ENCODE measurements at places on chromosomes 1 and 21. TPM values are rescaled to one million over a fixed set of nuclear protein-coding genes. Genes with fewer than 3 reads are reported as not detected.

GRCh38 chr1:33149453-33150190 is 32.2 kb downstream of the TRIM62 start:
- DNase-seq, result no peak

Gene MYBPH
- not detected for total RNA-seq

Gene DMBX1
- not detected for total RNA-seq

- no peak for DNase-seq
Measured at GRCh38 chr1:192892934-192893333, 84.1 kb downstream of the RGS2 start.

Gene RAB3B
- 0.12 TPM for total RNA-seq

DNA sequence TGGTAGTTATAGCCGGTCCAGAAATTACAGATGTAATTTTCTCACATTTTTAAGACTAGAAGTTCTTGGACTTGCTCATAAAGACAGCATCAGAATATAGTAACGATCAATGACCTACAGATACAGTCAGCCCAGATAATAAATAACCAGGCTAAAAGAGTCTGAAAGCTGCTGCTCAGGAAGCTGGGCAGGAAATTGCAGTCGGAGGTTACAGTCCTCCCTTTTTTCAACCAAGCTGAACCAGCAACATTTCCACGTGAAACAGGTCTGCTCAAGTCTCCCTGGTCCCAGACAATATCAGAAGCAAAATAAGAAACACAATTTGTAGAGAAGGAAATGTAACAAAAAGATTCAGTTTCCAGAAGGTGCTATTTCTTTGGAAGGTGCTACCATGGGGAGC is 457.4 kb downstream of the SIPA1L2 start:
- DNase-seq, result no peak

- DNase-seq, result no peak
Measured at GRCh38 chr1:27099135-27099586, 55.8 kb downstream of the SLC9A1 start.

DNA sequence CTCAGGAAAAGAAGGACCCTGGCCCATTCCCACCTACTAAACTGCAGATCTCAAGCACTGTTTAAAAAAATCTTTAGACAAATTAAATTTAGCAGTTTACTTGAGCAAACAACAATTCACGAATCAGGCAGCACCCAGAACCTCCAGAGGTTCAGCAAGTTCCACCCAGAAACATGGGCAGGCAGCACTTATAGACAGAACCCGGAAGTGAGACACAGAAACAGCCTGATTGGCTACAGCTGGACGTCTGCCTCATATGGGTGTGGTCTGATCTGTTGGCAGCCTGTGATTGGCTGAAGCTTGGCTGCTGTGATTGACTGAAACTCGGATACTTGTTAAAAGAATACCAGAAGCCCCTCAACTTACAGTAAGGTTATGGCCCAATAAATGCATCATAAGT is 34.7 kb upstream of the COL6A2 start:
- DNase-seq, result no peak

DNA sequence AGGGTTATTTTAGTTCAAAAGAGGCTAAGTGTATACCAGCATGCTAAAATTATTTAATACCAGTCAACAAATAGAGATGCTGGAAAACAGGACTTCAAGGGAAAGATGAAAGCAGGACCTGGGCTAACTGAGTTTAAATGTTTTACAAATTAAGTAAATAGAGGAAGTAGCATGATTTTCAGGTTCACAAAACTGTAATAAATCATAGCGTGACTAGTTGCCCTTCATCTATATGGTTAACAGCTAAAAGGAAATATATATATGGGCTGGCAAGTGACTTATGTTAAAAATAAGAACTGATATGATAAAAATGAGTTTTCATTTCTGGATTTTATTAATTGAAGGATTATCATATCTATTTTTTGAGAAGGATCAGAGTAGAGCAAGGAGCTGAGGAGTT is 25.6 kb downstream of the DPYD start:
- DNase-seq, result no peak

DNA sequence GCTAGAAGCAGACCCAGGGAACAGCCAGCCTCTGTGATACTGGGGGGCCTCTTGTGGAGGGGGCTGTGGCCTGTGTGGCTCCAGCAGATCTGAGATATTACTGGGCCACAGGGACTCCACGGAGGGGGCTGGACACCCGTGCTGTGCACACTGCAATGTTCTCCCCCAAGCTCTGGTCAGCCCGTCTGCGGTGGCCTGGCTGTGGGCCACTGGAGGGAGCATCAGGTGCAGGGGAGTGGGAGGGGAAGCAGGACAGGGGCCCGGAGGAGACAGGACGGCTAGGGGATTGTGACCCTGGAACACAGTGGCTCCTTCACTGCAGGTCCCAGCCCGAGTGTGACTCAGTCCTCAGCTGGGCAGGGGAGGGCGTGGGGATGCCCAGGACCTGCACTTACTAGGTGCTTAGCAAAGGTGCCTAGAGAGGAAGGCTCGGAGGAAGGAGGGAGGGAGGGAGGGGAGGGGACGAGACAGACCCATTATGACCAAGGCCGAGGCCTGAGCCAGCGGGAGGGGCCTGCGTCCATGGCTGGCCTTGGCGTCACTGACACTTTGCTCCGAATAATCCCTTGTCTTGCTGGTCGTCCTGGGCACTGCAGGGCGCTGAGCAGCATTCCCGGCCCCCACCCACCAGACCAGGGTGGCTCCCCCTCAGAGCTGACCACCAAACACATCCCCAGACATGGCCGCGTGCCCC is 44.2 kb downstream of the PRDM16 start:
- DNase-seq, result no peak

Gene ENAH
- 2.0 TPM for total RNA-seq

DNA sequence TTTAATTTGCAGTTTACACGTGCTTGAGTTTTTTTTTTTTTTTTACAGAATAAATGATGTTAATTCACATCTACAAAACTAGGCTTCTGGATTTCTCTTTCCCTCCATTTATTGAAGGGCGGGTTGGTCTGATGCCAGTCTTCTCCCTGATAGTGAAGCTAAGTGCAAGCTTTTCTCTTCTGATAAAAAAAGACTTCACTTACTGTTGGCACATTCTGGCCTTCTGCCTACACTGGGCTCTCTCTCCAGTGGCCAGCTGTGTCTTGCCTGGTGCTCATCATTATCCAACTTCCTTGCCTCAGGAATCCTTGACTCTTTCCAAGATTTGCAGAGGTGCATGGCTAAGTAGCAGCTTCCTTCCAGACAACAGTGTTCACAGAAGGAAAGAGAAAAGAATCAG is 7.6 kb upstream of the RAP1A start:
- no peak for DNase-seq

DNA sequence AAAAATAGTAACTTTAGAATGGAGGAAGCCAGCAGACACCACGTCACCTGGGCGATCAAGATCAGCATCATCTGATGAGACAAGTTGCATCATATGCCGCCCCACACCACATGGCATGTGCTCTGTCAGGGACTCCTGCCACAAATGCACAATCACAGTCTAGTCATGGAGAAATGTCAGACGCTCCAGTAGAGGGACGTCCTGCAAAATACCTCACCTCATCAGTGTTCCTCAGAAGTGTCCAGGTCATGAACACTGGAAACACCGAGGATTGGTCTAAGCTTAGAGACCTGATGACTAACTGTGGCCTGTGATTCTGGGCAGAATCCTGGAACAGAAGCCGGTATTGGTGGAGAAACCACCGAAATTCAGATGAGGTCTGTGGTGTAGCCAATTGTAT is 14.3 kb downstream of the ADARB1 start:
- no peak for DNase-seq

- no peak for DNase-seq
Measured at GRCh38 chr1:212485913-212486618, 53.3 kb downstream of the NENF start.

- DNase-seq, result no peak
Measured at GRCh38 chr1:82979593-82980236, 1019.2 kb downstream of the TTLL7 start.

DNA sequence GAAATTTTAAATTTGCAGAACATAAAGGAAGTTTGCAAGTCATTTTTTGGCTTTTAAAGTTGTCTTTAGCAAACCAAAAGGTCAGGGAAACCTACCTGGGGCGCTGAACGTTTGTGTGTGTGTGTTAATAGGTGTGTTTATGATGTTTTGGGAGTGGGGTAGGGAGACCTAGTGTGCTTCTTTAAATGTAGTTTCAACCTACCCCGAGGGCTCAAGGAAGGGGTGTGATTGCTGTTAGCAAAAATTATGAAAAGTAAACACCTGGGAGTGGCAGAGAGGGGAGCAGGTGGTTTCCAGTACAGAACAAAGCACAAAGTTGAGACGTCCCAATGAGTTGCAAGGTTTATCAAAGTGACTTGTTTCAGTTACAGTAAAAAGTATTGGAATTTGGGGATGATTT is 58.7 kb upstream of the WDR26 start:
- DNase-seq, result no peak

GRCh38 chr1:236920286-236920894 is 83.9 kb downstream of the MT1HL1 start:
- no peak for DNase-seq

- no peak for DNase-seq
Measured at GRCh38 chr1:44220001-44220751, 6.9 kb downstream of the DMAP1 start.

Gene GBP4
- 23.2 TPM for total RNA-seq

Gene CFAP410
- 14.8 TPM for total RNA-seq

Gene NDUFS2
- 126 TPM for total RNA-seq

DNA sequence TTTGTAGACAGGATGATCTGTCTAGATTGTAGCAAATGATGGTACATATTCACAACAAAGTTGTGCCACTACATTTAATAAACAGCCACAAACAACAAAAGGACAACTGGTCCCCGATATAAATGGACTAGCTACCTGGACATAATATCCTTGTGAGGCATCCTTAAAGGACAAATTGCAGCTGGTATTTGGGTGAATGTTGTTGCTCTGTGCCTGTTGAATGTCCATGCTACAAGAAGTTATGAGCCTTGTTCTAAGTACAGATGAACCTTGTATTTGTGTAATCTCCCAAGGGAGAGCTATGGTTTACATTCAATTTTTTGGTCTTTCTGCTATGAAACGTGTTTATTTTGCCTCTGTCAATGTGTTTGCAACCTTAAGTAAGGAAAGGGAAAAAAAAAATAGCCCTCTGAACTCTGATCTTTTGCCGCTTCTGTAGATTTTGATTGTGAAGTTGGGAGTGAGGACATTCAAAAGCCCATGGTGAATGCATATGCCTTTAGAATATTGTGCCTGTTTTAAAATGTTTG is 26.5 kb downstream of the SFT2D2 start:
- DNase-seq, result no peak

- no peak for DNase-seq
Measured at GRCh38 chr1:211816586-211816985, 14.0 kb downstream of the LPGAT1 start.

DNA sequence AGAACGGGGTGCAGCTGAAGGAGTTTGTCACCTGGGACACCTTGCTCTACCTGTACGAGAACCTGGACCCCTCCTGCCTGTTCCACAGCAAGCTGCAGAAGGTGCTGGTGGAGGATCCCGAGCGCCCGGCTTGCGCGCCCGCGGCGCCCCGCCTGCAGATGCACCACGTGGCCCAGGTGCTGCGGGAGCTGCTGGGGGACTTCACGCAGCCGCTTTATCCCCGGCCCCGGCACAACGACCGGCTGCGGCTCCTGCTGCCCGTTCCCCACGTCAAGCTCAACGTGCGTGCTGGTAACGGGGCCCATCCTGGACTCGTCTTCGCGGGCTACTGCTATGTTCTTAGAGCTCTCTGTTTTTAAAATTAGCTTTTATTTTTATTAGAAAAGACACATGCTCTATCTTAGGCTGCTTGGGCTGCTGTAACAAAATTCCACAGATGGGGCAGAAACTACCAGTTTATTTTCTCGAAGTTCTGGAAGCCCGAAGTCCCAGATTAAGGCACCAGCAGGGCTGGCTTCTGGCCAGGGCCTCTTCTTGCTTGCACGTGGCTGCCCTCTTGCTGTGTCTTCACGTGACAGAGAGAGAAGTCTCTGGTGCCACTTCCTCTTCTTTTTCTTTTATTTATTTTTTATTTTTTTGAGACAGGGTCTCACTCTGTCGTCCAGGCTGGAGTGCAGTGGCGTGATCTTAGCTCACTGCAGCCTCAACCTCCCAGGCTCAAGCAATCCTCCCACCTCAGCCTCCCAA is 38.1 kb downstream of the TRPM2 start:
- no peak for DNase-seq

GRCh38 chr21:35428001-35428320 is 378.9 kb upstream of the RUNX1 start:
- DNase-seq, result no peak

Gene PDZK1IP1
- not detected for total RNA-seq

Gene CLIC6
- 0.10 TPM for total RNA-seq

GRCh38 chr21:28979092-28979491 is 13.6 kb downstream of the LTN1 start:
- DNase-seq, result no peak

- no peak for DNase-seq
Measured at GRCh38 chr21:40668555-40669275, 178.2 kb downstream of the DSCAM start.

Gene BRDT
- total RNA-seq, result not detected

Gene TOR1AIP2
- 28.9 TPM for total RNA-seq

- DNase-seq, result no peak
Measured at GRCh38 chr1:208521534-208521933, 277.4 kb upstream of the PLXNA2 start.

- no peak for DNase-seq
Measured at GRCh38 chr1:248013229-248013710, at the start of gene OR2L5. Gene OR2L5, plus strand, starts transcription at chr1:248013660. Its CDS starts 8,288 bp downstream, at chr1:248021948.

- DNase-seq, result no peak
Measured at GRCh38 chr1:47161298-47162040, 24.2 kb downstream of the CYP4A22 start.

DNA sequence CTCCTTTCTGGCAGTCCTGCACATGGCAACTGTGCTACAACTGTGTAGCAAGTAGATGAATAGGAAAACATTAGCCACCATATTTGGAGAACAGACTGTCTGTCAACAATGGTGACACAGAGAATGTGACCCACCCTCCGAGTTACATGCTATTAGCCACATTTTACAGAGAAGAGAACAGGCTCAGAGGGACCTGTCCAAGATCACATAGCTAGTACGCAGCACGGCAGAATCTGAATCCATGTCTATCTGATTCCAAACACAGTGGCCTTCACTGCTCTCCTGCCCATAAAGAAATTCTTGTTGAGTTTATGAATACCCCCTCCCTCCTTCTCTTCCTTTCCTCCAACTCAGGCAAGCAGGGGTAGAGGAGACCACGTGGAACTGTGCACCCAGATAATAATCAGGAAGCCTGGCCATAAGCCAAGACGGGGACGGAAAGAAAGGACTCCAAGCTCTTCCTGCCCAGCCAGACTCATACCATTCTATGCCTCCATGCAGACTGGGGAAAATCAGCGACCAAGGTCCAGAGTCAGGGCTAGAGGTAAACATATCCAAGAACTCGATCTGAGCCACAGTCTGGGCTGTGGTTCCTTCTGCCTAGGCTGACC is 78.8 kb downstream of the TRABD2B start:
- no peak for DNase-seq

DNA sequence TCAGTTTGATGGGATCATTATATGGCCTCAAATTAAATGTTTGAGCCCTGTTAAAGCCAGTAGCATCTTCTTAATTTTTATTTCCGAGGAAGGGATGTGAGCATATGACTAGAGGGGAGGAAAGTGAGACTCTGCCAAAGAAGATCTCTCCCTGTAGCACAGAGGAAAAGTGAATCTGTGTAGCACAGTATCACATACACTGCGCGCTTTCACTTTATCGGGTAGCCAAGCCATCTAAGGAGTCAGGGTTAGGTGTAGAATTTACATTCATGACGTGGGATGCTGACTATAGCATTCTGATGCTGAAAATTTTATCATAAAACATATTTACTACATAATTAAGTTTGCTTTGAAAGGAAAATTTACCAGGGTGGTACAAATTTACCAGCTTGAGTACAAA is 24.0 kb downstream of the LRRC8D start:
- DNase-seq, result peak; percentile 49

Gene OR2T2
- not detected for total RNA-seq

Gene HMCN1
- 0.12 TPM for total RNA-seq

GRCh38 chr1:20663365-20663764 is 2.2 kb upstream of the DDOST start:
- DNase-seq, result peak; percentile 16
